ENCODE measurements at places on chromosomes 4 and X.

- DNase-seq, result no peak
These were observed 1798.3 kb upstream of the PCDH7 start for GRCh38 chr4:28921886-28922285.

DNA sequence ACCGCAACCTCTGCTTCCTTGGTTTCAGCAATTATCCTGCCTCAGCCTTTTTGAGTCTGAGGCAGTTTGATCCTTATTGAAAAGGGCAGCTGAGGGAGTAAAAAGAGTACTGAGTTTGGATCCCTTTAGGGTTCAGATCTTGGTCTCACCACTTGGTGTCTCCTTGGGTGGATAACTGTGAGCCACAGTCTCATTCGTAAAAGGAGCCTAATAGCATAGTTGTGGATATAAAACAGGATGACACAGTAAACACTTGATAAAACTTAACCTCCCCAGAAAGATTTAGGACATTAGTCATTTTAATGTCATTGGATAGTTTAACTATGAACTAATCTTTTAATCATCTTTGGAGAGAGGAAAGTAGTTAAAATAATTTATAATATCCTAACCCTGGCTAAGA lies 173.0 kb downstream of the ANK2 start:
- DNase-seq, result no peak

GRCh38 chr4:68152411-68152810 lies 22.7 kb upstream of the TMPRSS11F start:
- no peak for DNase-seq

GRCh38 chr4:7457201-7458065 lies 22.7 kb upstream of the PSAPL1 start:
- DNase-seq, result no peak

DNA sequence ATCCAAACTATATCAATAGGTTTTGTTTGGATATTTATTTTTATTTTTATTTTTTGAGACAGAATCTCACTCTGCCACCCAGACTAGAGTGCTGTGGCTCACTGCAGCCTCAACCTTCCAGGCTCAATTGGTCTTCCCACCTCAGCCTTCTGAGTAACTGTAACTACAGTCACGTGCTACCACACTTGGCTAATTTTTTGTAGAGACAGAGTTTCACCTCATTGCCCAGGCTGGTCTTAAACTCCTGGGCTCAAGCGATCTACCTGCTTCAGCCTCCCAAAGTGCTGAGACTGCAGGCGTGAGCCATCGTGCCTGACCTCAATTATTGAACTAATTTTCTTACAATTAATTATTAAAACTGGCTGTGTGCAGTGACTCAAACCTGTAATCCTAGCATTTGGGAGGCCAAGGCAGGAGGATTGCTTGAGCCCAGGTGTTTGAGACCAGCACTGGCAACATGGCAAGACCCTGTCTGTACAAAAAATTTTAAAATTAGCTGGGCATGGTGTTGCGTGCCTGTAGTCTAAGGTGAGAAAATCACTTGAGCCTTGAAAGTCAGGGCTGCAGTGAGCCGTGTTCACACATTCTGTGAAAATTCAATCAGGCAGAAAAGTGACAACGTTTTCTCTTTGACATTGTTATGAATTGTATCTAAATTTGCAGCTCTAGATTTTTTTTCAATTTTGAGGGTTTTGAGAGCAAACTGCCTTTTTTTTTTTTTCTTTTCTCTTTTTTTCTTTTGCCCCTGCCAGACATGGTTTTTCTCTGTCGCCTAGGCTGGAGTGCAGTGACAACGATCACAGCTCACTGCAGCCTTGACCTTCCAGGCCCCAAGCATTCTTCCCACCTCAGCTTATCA lies 66.0 kb downstream of the UBE2K start:
- DNase-seq, result no peak

GRCh38 chrX:644304-645281 lies 14.0 kb downstream of the SHOX start:
- DNase-seq, result no peak

DNA sequence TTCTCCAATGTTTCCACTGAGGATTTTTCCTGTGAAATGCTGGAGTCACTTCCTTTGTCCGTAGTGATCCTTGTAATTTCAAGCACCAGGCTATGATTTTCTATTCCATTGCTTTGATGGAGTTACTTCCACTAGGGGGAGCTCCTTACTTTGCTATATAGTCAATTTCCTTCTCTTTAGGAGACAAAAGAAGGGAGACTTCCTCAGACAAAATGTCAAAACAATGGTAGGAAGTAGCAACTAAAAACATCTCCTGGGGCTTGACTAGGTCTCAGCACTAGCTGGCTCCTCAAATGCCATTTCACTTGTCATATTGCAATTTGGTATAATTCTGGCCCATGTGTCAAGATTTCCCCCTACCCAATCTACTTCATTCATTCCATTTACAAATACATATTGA lies 24.1 kb downstream of the ZCCHC12 start:
- DNase-seq, result peak; percentile 46

GRCh38 chrX:150544835-150545770 lies 23.3 kb upstream of the MTM1 start:
- no peak for DNase-seq

GRCh38 chrX:69389101-69389501 lies 115.0 kb upstream of the NALF2 start:
- no peak for DNase-seq

DNA sequence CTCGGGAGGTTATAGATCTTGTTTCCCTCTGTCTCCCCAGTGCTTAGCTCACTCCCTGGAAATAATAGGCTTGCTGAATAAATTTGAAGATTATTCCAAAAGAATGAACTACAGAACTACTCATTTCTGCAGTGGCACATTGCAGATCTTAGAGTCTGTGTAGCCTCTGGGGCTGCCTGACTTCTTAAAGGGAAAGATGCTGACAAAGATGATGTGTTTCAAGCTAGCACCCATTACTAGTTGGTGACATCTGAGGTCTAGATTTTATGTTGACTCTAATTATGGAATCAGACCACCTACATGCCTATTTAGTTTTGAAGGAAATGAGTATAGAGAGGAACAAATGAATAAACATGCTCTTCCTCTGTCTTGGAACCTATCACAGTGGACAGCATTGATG lies 123.7 kb upstream of the KCNIP4 start:
- no peak for DNase-seq

- no peak for DNase-seq
These were observed 84.1 kb downstream of the NHS start for GRCh38 chrX:17459008-17459611.

DNA sequence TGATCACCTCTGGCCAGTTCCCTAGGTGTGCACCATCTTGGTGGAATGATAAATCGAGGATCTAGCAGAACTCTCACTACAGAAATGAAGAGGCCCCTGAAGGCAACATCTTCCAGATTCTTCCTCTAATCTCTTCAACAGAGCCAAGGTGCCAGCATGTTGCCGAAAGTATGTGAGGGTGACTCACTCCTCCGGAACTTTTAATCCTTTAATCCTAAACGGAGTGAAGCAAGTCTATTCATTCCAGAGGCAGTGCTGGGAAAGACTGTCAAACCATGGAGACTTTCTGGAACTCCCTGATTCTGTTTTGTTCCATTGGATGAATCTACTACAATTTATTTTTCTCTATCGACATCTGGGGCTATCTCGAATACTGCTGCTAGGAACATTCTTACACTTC lies 68.7 kb downstream of the SUPT20HL2 start:
- peak; percentile 20 for DNase-seq

GRCh38 chrX:130623518-130623917 lies 221.7 kb downstream of the RBMX2 start:
- no peak for DNase-seq

DNA sequence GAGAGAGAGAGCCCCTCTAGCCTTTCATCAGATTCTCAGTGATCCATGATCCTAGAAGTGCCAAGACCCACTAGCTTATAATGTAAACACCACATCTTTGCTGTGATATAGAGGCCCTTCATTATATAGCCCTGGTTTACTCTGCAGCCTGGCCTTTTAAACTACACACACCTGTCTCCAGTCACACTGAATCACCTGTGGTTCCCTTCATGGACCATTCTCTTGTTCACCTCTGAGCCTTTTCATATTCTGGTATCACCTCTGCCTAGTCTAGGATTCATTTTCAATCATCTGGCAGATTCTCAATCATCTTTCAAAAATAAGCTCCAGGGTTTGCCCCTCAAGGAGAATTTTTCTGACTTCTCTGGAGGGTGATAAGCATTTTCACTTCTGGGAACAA lies 50.0 kb upstream of the CD40LG start:
- no peak for DNase-seq

DNA sequence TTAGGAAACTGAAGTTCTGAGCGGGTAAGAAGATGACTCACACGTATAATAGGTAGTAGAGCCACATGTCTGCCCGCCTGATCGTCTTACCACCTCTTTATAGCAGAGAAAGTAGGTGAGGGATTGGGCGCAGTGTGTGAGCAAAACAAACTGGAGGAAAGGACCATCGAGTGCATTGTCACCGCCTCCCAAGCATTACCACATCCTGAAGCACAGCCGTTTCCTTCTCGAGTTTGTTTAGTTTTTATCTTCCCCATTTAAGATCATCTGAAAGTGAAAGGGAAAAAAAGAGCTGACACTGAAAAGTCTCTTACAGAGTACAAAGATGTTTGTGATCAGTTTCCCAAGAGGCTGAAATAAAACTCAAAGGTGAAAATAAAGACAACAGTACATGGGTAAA lies 14.8 kb downstream of the PDK3 start:
- DNase-seq, result no peak

GRCh38 chr4:152269448-152270191 lies 266.3 kb downstream of the FBXW7 start:
- no peak for DNase-seq

- no peak for DNase-seq
These were observed 145.5 kb upstream of the FGF13 start for GRCh38 chrX:138856881-138857604.

DNA sequence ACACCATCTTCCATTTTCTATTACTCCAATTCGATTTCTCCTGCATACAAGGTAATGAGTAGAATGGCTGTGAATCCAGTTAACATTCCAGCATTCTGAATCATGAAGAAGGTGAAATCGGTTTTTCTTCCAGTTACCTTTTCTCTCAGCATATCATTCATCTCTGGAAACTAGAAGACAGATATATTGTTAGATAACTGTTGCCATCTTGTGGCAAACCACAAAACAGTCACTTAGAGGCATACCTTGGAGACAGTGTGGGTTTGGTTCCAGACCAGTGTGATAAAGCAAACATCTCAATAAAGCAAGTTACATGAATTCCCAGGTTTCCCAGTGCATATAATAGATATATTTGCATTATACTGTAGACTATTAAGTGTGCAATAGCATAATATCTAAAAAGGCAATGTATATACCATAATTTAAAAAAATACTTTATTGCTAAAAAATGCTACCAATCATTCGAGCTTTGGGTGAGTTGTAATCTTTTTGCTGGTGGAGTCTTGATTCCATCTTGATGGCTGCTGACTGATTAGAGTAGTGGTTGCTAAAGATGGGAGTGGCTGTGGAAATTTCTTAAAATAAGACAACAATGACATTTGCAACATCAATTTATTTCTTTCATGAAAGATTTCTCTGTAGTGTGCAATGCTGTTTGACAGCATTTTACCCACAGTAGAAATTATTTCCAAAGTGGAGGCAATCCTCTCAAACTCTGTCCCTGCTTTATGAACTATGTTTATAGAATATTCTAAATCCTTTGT lies 82.1 kb downstream of the SLC39A8 start:
- DNase-seq, result peak; percentile 41

DNA sequence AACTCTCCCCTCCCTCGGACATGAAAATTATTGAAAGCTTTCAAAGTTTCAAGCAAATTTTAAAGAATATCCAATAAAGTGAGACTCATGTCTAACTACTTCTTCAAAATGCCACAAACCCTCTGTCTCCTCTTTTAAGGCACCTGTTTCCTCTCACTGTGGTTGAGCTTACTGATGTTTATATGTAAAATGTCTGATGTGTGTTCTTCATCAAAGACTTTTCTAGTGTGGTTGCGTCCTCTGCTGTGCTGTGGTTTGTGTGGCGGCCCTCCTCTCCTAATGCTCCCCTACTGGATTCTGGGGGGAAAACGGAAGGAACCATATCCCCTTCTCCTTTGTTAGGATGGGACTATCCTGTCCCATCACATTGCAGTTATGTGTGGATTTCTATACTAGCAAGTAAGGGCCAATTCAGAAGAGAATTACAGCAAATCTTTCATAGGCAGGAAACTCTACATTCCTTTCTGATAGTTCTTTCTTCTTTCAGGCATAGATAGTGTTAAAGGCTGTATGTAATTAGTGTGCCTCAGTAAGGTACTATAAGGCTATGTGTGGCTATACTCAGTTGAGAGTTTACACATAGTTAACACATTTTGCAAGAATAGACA lies 221.0 kb upstream of the GPRIN3 start:
- DNase-seq, result no peak
